ENCODE measurements at places on chromosomes 7 and 10.

GRCh38 chr10:60281331-60281730 lies 108.3 kb downstream of the ANK3 start:
- no peak for DNase-seq
- H3K4me3 ChIP-seq = no peak overlapping the region

DNA sequence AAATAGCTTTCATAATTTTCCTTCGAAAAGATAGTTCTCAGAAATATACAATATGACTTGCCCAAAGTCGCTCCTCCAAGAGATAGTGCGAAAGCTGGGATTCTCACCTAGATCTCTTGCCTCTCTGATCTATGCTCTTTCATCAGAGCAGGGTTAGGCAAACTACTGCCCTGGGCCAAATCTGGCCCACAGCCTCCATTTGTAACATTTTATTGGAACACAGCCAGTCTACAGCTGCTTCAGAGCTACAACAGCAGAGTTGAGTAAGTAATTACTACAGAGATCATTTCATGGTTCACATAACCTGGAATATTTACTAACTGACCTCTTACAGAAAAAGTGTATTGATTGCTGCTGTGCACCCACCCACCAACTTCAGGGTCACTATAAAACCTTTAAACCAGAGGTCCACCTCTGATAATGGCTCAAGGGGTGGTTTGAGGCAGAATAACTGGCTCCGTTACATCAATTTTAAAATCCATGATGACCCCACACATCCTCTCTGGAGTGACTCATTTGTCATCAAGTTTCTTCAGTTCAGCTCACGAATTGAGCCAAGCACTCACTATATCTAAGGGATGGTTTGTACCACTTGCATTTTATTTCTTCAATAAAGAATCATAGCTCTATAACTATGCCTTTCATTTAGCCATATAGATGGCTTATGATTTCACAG lies 1019.0 kb downstream of the XPNPEP1 start:
- H3K27me3 ChIP-seq = no peaks in the 10 kb centered on the region
- no peak overlapping the region for H3K27ac ChIP-seq
- DNase-seq = no peak
- no peaks in the 10 kb centered on the region for H3K4me1 ChIP-seq

GRCh38 chr10:128047991-128048818 lies 78.0 kb downstream of the MKI67 start:
- H3K27ac ChIP-seq = peak overlapping the region; percentile 11
- no peak overlapping the region for H3K4me3 ChIP-seq
- no peaks in the 10 kb centered on the region for H3K27me3 ChIP-seq

DNA sequence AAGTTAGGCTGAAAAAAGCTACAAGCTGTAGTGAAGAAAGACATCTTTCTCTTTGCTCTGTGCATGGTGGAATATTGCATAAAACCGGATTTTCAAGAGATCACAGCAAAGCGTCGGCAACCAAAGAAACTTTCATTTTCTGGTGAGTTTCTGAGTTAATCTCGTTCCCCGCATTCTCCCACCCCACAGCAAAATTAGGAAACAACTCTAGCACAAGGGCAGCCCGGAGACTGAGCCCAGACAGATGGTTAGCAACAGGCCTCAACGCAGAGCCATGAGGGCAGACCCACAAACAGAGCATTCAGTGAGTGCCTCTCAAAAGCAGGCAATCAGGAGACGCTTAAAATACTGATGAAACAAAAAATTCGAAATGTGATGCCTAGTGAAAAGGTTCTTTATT lies 396.1 kb upstream of the KLF6 start:
- H3K27ac ChIP-seq = no peak overlapping the region
- no peaks in the 10 kb centered on the region for H3K36me3 ChIP-seq
- H3K27me3 ChIP-seq = no peaks in the 10 kb centered on the region
- H3K4me1 ChIP-seq = no peaks in the 10 kb centered on the region

DNA sequence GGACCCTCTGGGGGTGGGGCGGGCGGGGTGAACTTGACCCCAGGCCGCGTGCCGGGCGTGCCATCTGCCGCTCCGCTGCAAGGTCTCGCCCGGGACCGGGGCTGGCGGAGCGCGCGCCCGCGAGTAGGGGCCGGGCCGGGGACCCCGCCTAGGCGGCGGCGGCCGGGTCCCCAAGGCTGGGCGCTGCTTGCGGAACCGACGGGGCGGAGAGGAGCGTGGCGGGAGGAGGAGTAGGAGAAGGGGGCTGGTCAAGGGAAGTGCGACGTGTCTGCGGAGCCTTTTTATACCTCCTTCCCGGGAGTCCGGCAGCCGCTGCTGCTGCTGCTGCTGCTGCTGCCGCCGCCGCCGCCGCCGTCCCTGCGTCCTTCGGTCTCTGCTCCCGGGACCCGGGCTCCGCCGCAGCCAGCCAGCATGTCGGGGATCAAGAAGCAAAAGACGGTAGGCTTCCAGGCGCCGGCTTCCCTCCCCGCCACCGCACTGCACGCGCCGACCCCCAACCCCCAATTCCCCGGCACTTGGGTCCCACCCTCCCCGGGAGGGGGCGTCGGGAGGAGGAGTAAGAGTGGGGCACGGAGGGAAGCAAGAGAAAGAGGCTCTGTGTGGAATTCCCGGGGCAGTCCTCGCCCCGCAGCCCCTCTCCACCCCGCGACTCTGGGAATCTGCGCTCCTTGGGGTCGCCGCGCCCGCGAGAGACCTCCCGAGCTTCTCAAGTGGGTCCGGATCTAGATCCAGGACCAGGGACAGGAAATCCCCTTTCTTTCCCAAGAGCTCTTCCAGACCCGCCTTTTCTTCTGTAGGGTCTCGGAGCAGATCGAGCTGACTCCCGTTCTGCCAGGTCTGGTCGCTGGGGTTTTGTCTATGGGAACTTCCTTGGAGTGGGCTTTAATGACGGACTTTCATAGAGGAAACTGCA lies at the start of gene PAPSS2:
PAPSS2 (plus strand) TSS at position 308 of the 913 bp plus-strand sequence; CDS start at position 412, 104 bp downstream.
- H3K27ac ChIP-seq = no peak within 1 kb of the TSS
- H3K36me3 ChIP-seq = no peaks in the 10 kb centered on the region
- peaks cover 9% of the 10 kb centered on the region for H3K4me1 ChIP-seq
- no peaks in the 10 kb centered on the region for H3K27me3 ChIP-seq

GRCh38 chr7:6393667-6394056 lies 54.1 kb downstream of the DAGLB start:
- peaks cover 74% of the 10 kb centered on the region for H3K4me1 ChIP-seq
- peak overlapping the region; percentile 93 for H3K27ac ChIP-seq
- no peak for DNase-seq
- H3K27me3 ChIP-seq = no peaks in the 10 kb centered on the region

DNA sequence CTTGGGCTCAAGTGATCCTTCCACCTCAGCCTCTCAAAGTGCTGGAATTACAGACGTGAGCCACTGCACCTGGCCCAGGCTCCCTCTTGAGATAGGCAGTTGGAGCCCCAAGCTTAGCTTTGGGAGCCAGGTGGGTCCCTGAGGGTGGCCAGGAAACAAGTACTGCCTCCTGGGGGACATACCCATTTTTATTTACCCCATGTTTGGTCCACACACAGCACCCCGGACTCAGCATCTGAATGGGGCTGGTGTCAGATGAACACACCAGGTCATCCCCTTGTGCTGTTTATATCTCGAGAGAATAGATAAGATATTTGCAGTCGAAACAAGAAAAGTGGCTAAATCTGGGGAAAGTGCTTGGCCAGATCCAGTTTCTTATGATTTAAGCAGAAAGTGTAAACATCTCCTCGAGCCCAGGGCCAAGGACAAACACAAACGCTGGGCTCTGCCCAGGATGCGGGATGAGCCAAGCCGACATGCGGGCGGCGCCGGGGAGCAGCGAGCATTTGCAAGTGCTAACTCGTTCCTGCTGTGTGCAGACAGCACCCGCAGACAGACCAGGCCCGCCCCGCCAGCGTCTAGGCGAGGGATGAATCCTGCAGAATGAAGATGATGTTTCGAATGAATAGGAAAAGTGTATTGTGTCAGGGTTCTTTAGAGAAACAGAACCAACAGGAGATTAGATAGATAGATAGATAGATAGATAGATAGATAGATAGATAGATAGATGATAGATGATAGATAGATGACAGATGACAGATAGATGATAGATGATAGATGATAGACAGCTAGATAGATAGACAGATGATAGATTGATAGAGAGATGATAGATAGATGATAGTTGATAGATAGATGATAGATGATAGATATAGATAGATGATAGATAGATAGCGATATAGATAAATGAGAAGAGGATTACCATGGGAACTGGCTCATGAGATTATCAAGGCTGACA lies 44.4 kb upstream of the OCM2 start:
- H3K36me3 ChIP-seq = no peaks in the 10 kb centered on the region

- H3K27ac ChIP-seq = no peak overlapping the region
- no peaks in the 10 kb centered on the region for H3K4me1 ChIP-seq
- H3K27me3 ChIP-seq = no peaks in the 10 kb centered on the region
- DNase-seq = no peak
Observed at GRCh38 chr7:129798616-129799349, 154.0 kb downstream of the UBE2H start.

GRCh38 chr10:49327036-49327813 lies 28.3 kb downstream of the C10orf71 start:
- no peaks in the 10 kb centered on the region for H3K4me1 ChIP-seq
- no peaks in the 10 kb centered on the region for H3K36me3 ChIP-seq
- H3K4me3 ChIP-seq = no peak overlapping the region
- no peak for DNase-seq
- H3K27me3 ChIP-seq = peaks cover 94% of the 10 kb centered on the region
- H3K27ac ChIP-seq = no peak overlapping the region

- H3K4me3 ChIP-seq = no peak overlapping the region
- DNase-seq = no peak
- no peaks in the 10 kb centered on the region for H3K36me3 ChIP-seq
- H3K4me1 ChIP-seq = no peaks in the 10 kb centered on the region
Observed at GRCh38 chr10:905503-905902, 26.0 kb downstream of the LARP4B start.

GRCh38 chr7:39291628-39292410 lies 274.4 kb upstream of the YAE1 start:
- H3K4me1 ChIP-seq = no peaks in the 10 kb centered on the region
- H3K36me3 ChIP-seq = no peaks in the 10 kb centered on the region
- H3K4me3 ChIP-seq = no peak overlapping the region
- no peak for DNase-seq
- H3K27me3 ChIP-seq = peaks cover 49% of the 10 kb centered on the region
- no peak overlapping the region for H3K27ac ChIP-seq

GRCh38 chr10:103445767-103446567 lies 6.2 kb downstream of the CALHM2 start:
- no peak for DNase-seq
- peaks cover 10% of the 10 kb centered on the region for H3K36me3 ChIP-seq
- H3K4me3 ChIP-seq = no peak overlapping the region
- H3K4me1 ChIP-seq = peaks cover 26% of the 10 kb centered on the region
- no peak overlapping the region for H3K27ac ChIP-seq

- no peaks in the 10 kb centered on the region for H3K36me3 ChIP-seq
- H3K4me1 ChIP-seq = no peaks in the 10 kb centered on the region
- no peak overlapping the region for H3K4me3 ChIP-seq
- H3K27ac ChIP-seq = no peak overlapping the region
- no peak for DNase-seq
Observed at GRCh38 chr10:89475591-89475998, 59.8 kb downstream of the SLC16A12 start.

DNA sequence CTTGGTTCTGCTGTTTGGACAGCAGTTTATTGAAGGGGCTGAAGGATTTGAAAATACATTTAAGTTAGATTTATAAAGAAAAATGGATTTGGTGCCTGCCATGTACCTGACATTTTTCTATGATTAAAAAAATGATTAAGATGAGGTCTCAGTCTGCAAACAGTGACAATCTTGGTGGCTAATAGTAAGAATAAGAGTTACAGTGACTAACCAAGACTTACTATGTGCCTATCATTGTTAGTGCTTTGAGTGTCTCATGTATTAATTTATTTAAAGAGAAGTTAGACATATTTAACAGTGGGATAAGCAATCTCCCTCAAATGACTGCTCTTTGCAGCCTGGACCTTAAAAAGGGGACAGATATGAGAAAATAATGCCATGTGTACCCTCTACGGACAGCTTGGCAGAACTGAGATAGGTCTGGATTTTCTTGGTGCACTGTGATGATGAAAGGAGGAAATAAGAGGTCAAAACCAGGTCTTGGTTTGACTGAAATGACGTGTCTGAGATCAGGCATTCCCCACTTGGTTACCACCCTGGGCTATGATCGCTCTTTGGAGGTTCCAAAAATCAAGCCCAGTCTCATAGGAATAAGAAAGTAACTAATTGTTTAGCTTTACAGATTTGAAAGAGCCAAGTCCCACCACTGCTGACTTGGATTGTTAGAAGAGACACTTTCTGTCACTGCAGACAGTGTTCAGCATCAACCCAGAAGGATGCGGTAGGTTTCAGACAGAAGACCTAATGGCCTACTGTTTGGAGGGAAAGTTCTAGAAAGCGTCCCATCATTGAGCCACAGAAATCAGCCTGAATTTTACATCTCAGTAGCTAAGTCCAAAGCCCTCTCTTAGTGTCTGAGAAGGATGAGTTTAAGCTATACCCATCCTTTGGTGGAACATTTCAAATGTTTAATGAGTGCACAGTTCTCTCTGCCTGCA lies 2.1 kb downstream of the CASP7 start:
- no peak for DNase-seq
- peaks cover 9% of the 10 kb centered on the region for H3K4me1 ChIP-seq
- H3K27ac ChIP-seq = no peak overlapping the region
- no peak overlapping the region for H3K4me3 ChIP-seq
- H3K36me3 ChIP-seq = no peaks in the 10 kb centered on the region
- no peaks in the 10 kb centered on the region for H3K27me3 ChIP-seq
